ENCODE measurements at places on chromosomes 3 and 15. TPM values are rescaled to one million over a fixed set of nuclear protein-coding genes. Genes with fewer than 3 reads are reported as not detected.

Gene CELF6
- total RNA-seq = 0.32 TPM

Gene GPR171
- not detected for total RNA-seq

Gene CLDND1
- 80.0 TPM for total RNA-seq

Gene LDHAL6B
- not detected for total RNA-seq

Gene MRPS22
- 98.8 TPM for total RNA-seq

Gene EFHB
- total RNA-seq = 0.72 TPM

Gene RMDN3
- total RNA-seq = 19.7 TPM

Gene ASB14
- total RNA-seq = not detected

Gene TMEM266
- not detected for total RNA-seq

Gene GLDN
- 4.6 TPM for total RNA-seq

Gene AQP9
- not detected for total RNA-seq

Gene SYNPR
- not detected for total RNA-seq

DNA sequence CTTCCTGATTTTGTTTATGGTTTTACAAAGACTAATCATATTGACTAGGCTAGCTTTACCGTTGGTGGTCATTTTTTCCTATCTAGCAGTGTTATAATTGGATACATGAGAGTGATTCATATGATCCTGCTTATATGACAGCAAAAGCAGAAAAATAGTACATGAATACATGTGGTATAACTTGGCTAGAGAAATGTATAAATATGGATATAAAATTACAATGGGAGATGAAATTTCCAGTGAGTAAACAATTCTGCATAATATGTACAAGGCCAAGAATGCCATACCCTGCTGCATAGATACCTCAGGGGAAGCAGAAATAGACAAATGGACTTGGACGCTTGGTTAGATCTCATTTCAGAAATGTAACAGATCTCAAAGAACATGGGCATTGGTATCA, 103.1 kb downstream of the DTWD1 start:
- no peak for DNase-seq

- no peak for DNase-seq
These were observed 373.1 kb upstream of the TPRG1 start for GRCh38 chr3:188798556-188799145.

GRCh38 chr15:40499931-40500330, 29.1 kb downstream of the CHST14 start:
- DNase-seq = no peak

DNA sequence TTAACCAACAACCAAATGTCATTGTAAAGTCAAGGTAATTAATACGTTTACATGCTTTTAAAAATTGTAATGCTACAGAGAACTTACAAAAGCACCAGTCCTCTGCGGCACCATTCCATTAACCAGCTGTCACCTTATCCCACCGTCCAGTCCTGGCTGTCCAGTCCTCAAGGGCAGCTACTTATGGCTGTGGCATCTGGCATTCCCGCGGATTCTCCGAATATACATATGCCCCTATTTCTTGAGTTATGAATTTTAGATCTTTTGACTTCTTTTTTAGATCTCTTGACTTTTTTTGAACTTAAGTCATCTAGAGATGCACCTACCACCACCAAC, 382 bp upstream of the POMGNT2 start:
- DNase-seq = no peak

DNA sequence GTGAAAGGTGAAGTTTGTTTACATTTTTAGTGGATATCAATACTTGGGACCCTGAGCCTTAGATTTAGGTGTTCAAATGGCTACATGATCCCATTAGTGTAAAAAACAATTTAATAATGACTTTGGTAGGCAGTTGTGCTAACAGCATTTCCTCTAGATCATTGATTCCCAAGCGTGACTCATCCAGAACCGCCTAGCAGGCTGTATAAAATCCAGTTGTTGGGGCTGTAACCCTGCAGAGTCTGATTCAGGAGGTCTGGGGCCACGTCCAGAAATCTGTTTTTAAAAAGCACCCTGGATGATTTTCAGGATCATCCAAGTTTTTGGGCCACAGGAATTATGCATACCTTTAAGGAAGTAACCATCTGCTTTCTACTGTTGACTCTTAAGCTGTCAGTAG, 156.4 kb downstream of the TP63 start:
- DNase-seq = no peak

GRCh38 chr3:120357807-120358206, 8.7 kb upstream of the LRRC58 start:
- no peak for DNase-seq

DNA sequence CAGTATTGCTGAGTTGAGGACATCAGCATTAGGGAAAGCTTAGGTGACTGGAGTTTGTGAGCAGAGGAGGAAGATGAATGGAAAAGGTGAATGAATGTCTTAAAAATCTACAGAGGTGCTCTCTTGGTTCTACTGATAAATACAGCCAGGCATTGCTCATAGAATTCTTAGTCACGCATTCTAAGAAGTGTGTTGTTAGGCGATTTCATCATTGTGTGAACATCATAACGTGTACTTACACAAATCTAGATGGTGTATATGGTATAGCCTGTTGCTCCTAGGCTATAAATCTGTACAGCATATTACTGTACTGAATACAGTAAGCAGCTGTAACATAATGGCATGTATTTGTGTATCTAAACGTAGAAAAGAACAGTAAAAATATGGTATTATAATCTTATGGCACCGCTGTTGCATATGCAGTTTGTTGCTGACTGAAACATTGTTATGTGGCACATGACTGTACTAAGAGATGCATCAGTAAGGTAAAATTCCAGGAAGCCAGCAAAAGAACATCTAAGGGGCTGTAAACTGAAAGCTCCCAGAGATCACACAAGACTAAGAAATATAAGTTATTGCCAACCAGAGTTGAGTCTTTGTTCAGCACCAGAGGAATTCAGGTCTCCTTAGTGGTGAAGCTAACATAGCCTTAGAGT, 42.9 kb upstream of the ASB14 start:
- DNase-seq = no peak

DNA sequence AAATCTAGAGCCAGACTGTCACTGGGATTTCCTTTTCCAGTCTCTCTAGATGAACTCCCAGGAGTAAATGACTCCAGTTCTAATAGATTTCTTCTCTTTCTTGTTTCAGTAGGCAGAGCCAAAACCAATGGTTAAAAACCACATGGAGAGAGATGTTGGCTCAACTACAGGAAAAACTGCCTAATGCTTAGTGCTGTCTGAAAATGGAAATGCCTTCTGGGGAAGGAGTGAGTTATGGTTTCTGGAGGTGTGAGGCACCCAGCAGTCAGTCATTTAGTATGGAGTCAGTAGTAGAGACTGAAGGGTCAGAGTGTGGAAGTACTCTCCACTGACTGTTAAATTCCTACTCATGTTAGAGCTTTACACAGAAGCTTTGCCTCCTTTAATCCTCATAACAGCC, 136.7 kb downstream of the CCNL1 start:
- DNase-seq = no peak

DNA sequence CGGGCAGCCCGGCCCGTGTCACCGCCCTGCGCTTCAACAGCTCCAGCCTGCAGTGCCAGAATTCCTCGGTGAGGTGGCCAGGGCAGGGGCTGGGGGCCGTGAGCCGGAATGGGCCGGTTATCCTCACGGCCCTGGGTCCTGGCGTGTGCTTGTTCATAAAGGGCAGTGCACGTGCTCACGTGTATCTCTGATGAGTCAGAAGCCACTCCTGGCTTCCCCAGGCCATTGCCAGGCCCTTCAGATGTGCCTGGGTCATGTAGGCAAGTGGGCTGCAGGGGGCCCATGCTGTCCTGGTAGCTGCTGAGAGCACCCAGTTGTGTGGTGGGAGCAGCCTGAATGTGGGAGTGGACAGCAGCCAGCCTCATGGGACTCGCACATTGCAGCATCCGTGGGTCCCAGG, 29.2 kb downstream of the PLXNA1 start:
- no peak for DNase-seq

GRCh38 chr15:100100926-100101325, 240.8 kb downstream of the ADAMTS17 start:
- no peak for DNase-seq

GRCh38 chr15:80173022-80173759, 20.4 kb downstream of the FAH start:
- DNase-seq = peak; percentile 52

- DNase-seq = no peak
These were observed 129.2 kb downstream of the RAB11A start for GRCh38 chr15:65998486-65998885.

DNA sequence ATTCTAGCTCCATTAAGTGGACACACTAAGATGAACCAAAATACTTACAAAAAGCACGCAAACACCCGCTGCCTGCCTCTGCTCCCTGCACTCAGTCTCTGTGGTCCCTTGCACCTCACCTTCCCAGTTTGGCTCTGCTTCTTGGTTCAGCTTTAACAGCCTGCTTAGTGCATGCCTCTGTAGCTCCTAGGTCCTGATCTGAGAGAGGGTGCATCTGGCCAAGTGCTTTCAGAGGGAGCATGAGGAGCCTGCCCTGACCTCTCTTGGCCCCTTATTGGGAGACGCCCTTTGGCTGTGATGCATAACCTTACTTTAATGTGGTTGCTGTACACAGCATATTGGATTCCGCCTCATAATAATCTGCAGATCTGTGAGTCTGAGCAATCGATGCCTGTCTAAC, 21.2 kb upstream of the ATP10A start:
- DNase-seq = no peak

GRCh38 chr3:168803536-168803935, 707.8 kb upstream of the GOLIM4 start:
- DNase-seq = no peak

GRCh38 chr15:49686599-49686998, 65.8 kb downstream of the DTWD1 start:
- DNase-seq = no peak

DNA sequence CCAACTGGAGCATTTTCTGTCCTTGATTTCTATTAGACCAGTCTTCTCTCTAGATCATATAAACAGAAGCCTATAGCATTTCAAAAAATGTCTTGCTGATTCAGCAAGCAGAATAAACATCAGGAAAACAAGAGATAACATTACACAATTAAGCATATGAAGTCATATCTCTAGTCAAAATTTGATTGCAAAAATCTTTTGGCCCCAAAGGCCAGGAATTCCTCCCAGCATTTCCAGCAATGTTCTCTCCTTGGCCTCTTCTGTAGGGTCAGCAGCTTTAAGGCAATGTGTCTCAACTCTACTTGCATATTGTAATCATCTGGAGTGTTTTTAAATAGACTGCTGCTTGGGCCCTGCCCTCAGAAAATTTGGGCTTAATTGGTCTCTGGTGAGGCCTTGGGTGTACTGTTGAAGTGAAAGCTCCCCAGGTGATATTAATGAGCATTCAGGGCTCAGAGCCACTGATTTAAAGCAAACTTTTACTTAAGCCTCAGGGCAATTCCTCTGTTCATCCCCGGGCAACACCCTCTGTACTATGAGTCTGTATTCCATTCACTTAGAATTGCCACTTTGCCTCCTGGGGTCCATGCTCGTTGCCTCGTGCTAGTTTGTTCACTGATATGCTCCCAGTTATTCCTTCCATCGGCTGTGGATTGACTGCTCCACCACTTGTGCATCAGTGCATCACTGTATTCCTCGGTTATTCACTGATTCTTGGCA, 1072.6 kb downstream of the ROBO2 start:
- DNase-seq = no peak

DNA sequence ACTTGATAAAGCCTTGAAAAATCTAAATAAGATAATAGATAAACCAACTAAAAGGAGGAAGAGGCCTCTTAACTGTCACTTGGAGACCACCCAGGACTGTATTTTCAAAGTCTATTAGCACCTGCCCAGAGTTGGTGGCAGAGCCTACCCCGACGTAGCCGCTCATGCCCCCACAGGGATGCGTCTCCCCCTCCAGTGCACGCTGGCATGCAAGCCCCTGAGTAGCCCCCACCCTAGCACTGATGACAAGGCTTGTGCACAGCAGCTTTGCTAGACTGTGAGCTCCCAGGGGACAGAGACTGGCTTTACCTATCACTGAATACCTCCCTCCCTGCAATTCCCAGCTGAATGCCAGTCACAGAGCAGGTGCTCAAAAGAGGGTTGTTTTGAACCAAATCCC, 54.1 kb upstream of the HES1 start:
- DNase-seq = no peak

DNA sequence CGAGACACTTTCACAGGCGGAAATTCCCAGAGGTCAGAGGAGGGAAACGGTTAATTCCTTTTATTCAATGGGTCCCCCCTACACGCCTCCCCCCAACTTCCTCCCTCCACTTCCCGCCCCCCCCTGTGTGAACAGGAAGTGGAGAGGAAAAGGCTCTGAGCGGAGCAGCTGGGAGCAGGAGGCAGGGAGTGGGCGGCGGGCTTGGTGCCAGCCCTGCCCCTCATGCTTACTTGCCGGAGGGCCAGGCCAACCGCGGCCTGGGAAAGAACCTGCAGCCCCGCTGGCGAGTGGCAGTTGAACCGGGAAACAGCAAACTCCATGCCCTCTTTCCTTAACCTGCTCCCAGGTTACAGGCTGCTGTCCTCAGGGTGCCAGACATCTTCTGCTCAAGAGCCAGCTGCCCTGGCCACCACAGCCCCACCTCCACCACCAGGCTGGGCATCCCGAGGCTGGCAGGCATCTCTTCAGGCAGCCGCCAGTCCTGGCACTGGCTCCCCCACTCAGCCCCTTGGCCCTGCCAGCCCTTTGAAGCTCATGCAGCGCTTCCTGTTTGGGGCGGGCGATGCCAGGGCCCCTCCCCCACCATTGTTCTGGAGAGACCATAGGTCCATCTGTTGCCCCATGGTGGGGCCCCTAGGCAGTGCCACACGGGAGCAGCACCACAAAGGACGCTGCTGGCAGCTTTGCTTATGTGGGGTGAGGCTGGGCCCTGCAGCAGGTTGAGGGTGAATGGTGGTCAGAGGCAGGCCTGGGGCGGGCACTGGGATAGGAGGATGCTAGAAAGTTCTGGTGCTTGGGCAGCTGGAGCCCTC, 12.9 kb downstream of the VPS18 start:
- DNase-seq = no peak

DNA sequence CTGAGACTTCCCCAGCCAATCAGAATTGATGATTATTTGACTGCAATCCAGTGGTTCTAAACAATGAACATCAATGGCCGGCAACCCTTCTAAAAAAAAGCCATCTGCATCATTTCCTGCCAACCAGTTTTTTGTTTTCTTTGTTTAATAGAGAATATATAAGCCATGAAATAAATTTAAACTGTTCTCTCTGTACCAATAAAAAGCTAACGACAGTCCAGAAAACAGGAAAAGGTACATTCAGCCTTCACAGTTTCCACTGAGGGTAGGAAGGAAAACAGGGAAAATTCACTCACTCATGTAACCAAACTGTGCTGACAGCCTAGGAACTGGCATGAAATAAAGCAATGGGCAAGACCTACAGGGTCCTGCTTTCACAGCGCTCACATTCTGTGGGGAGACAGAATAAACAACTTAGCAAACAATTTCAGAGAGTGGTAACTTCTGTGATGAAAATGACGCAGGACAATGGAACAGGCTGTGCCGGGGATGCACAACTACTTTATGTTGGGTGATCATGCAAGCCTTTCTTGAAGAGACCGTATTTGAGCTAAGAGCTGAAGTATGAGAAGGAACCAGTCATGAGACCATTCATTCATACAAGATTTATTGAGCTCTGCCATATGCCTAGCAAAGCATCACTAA, 630.1 kb downstream of the MAGI1 start:
- DNase-seq = no peak

GRCh38 chr3:70754314-70754713, 441.9 kb upstream of the MDFIC2 start:
- DNase-seq = no peak

GRCh38 chr3:191263850-191264249, 64.8 kb downstream of the OSTN start:
- DNase-seq = no peak
